ENCODE measurements at places on chromosomes 16 and 17.
A peak's percentile ranks its signal among the peaks of the same experiment; 100 is the strongest.

DNA sequence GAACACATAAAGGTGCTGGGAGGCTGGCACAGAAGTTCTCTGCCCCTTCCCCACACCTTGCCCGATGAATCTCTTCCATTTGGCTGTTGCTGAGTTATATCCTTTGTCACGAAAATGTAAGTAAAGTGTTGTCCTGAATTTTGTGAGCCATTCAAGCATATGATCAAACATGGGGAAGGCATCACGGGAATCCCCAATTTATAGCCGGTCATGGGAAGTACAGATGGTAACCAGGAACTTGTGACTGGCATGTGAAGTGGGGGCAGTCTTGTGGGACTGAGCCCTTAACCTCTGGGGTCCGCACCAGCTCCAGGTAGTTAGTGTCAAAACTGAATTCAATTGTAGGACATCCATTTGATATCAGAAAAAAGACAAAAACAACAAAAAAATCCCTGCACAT is 13.2 kb downstream of the TOM1L2 start:
- DNase-seq: no peak

- no peak for DNase-seq
Observed at GRCh38 chr16:24135624-24136565, 120.2 kb upstream of the CACNG3 start.

- no peak for DNase-seq
Observed at GRCh38 chr16:77948835-77949234, 73.5 kb upstream of the CLEC3A start.

DNA sequence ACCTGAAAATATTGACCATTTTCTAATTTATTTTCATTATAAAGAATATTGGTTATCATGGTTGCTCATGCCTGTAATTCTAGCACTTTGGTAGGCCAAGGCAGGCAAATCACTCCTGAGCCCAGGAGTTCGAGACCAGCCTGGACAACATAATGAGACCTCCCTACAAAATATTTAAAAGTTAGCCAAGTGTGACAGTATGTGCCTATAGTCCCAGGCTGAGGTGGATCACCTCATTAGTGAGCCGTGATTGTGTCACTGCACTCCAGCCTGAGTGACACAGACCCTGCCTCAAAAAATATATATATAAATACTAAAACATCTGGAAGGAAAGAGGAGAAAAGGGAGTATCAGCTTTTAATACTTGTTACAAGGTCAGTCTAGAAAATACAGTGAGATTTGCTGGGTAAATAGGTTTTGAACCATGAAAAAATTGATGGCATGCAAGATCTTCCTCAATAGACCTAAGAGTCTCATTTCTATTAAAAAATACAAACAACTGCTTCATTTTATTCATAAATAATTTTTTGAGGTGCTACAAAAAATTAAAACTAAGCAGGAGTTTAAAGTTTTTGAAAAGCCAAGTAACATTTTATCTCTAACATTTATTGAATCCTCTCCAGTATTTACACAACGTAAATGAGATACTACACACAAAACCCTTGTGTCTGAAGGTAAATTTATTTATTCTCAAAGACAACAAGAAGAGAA is 47.7 kb downstream of the TUBD1 start:
- DNase-seq: no peak

- no peak for DNase-seq
Observed at GRCh38 chr16:85334718-85335583, 222.7 kb upstream of the CIBAR2 start.

DNA sequence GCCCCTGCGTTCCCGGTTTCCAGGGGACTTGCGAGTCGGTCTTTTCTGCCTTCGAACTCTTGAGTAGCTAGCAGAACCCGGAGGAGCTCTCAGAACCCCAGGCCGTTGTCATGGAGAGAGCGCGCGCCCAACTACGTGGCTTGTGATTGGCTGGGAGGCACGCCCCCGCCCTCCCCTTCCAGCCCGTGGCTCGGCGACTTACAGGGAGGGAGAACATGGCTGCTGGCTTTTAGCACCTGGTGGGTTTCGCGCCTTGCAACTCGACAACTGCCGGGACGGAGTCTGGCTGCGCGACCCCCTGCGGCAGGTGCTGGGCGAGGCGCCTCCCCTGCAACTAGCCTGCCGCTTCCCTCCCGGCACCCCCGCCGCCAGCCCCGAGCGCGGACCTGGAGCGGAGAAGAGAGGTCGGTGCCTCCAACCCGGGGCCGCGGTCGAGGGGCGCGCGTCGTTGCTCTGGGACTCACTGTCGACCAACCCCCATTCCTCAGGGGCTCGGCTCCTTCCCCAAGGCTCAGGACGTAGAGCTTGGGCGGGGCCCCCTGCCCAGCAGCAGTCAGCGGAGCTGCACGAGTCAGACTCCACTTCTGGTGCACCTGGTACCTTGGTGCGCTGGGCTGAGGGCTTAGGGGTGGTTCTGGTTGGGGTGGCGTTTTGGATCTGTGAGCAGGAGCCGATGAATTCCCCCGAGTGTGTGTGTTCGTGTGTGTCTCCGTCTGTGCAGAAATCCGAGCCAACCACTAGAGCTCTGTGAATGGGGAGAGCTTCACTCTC is 9.0 kb upstream of the ZFP90 start:
- DNase-seq: peak; percentile 91

DNA sequence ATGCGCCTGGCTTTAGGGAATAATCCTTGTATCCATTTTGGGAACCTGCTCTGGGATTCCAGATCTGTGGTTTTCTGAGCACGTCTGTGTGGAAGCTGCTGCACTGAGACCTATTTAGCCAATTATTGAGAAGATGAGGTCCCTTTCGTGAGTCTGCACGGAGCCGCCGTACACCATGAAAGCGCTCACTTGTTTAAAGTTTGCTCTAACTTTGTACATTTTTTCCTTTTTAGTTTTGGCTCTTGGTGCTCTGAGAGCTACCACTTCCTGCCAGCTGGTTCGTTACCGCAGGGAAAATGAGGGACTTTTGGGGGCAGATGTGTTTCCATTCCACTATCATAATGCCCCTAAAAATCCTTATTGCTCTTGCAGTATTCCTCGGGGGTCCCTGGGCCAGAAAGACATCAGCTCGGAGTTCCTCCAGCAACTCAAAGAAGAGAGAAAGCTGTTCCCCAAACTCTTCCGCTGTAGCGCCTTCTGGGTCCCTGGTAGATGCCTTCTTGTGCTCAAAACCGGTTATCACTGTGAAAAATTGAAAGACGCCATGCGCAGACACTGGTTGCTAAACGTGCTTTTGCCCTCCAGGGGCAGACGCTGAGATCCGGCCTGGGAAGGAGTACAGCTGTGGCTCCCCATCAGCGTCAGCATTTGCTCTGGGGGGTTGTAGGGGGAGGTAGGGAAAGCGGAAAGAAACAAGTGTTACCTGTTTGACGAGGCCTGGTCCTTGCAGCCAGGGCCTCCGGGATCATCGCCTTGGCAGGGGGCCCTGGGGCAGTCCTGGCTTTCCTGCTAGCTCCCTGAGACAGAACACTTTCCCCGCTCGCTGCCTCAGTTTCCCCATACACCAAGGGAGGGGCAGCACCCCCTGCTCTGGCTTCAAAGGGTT is 238.1 kb downstream of the MRTFB start:
- no peak for DNase-seq

DNA sequence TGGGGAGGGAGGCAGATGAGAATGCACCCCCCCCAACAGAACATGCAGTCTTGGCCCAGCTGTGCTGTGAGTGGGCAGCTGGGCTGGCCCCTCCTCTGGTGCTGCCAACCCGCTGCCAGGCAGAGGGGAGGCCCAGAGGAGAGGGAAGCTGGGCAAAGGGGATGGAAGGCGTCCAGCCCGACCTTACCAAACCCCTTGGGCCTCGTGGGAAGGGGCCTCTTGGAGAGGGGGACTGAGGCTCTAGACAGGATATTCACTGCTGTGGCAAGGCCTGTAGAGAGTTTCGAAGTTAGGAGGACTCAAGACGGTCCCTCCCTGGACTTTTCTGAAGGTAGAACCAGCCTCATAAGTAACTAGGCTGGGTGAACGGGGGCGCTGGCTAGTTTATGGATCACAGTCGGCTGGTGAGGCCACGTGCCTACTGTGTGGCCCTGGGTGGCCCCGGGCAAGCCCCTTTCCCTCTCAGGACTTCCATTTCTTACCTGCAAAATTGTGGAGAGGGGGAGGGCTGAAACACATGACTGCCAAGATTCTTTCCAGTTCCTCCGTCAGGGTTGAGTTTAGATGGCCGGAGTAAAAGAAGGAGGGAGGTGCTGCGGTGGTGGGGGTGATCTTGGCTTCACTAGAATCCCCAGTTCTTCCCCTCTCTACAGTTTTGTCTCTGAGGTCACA is 857 bp upstream of the STAT5A start:
- DNase-seq: no peak

DNA sequence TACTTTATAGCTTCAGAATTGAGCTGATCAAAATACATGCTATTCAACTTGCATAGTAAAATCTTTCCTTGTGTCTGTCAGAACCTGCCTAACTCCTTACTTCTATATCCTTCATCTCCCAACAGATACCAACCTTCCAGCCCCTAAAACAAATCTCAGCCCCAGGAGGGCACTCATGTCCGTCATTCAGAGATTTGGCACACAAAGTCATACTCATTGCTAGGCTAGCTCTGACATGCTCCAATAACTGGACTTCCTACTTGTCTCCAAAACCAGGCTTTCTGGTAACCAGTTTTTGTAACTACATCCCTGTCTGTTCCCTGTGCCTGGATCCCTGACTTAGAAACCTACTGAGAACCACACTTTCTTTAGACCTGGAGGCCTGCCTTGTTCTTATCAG is 37.5 kb upstream of the DHX40 start:
- DNase-seq: no peak

GRCh38 chr17:37768438-37768837 is 23.6 kb upstream of the HNF1B start:
- no peak for DNase-seq

- no peak for DNase-seq
Observed at GRCh38 chr16:49650603-49651002, 205.3 kb downstream of the ZNF423 start.

GRCh38 chr16:3672571-3673041 is 18.1 kb downstream of the DNASE1 start:
- no peak for DNase-seq

DNA sequence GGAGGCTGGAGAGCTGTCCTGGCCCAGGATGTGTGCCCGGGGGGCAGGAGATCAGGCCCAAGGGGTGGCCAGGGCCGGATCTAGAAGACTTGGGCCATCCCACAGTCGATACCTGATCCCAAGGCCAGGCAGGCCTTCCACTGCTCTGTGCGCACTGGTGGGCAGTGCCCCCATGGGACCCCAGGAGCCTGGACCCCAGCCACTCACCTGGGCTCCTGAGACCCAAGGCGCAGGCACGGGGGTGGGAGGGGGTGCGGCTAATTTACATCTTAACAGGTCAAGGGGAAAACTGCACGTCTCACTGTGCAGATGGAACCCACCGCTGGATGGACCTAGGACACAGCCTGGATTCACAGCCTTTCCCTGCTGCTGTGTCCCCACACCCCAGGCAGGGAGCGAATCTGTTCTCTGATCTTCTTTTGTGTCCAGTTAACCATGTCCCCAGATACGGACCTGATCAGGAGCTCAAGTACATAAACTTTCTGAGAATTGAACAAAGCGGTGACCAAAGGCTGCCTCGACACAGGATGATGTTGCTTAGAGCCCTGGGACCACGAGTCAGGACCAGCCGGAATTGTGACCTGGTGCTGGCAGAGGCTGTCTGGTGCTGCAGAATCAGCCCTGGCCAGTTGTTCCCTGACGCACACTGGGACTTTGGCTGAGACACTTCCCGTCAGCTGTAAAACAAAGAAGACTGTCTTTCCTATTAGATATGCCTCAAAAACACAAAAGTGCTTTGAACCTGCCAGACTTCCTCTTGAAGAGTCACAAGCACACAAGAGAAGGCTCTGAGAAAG is 60.6 kb downstream of the TNFRSF13B start:
- DNase-seq: no peak

GRCh38 chr16:67664871-67665270 is 1.7 kb downstream of the ENKD1 start:
- DNase-seq: no peak

GRCh38 chr16:67114793-67115192 is 5.1 kb downstream of the PHAF1 start:
- DNase-seq: no peak

- DNase-seq: no peak
Observed at GRCh38 chr16:15509593-15510535, 75.5 kb downstream of the BMERB1 start.

- DNase-seq: no peak
Observed at GRCh38 chr17:75771334-75772281, 6.6 kb upstream of the GALK1 start.

- no peak for DNase-seq
Observed at GRCh38 chr16:69114346-69114975, 9.0 kb downstream of the HAS3 start.

GRCh38 chr17:73715769-73716168 is 71.5 kb upstream of the SDK2 start:
- DNase-seq: no peak

DNA sequence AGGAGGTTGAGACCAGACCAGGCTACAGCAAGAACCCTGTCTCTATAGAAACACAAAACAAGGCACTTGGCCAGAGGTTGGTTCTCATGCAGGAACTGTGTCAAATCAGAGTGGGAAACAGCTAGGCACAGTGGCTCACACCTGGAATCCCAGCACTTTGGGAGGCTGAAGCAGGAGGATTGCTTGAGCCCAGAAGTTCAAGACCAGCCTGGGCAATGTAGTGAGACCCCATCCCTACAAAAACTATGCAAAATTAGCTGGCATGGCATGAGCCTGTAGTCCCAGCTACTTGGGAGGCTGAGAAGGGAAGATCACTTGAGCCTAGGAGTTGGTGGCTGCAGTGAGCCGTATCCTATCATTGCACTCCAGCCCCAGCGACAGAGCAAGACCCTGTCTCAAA is 1.7 kb downstream of the UNKL start:
- DNase-seq: no peak

GRCh38 chr16:60816461-60816860 is 1219.8 kb downstream of the CDH8 start:
- DNase-seq: no peak
